ENCODE measurements at places on chromosomes 12 and 14. TPM values are rescaled to one million over a fixed set of nuclear protein-coding genes. Genes with fewer than 3 reads are reported as not detected.

IRAK4 gene
- 7.3 TPM for total RNA-seq

SOCS2 gene
- 13.6 TPM for total RNA-seq

LHX5 gene
- total RNA-seq = not detected

STAC3 gene
- total RNA-seq = 166 TPM

MMP14 gene
- 96.0 TPM for total RNA-seq

TCL1B gene
- 1.0 TPM for total RNA-seq

PLEKHH1 gene
- 1.6 TPM for total RNA-seq

MAP3K9 gene
- total RNA-seq = under 0.01 TPM

ASCL1 gene
- not detected for total RNA-seq

SYNDIG1L gene
- under 0.01 TPM for total RNA-seq

TPCN1 gene
- total RNA-seq = 11.0 TPM

SLC17A8 gene
- under 0.01 TPM for total RNA-seq

ARHGEF25 gene
- 23.0 TPM for total RNA-seq

KRT83 gene
- total RNA-seq = not detected

FGF6 gene
- 16.2 TPM for total RNA-seq

SLC7A7 gene
- total RNA-seq = 15.1 TPM

SPTLC2 gene
- total RNA-seq = 20.4 TPM

CLEC1B gene
- total RNA-seq = not detected

LRRC43 gene
- not detected for total RNA-seq

PAH gene
- not detected for total RNA-seq

RGS6 gene
- 5.2 TPM for total RNA-seq

ENDOU gene
- total RNA-seq = 1.0 TPM

E2F7 gene
- total RNA-seq = 1.0 TPM

HELB gene
- total RNA-seq = 2.6 TPM

LRRC10 gene
- total RNA-seq = 0.52 TPM

AGAP2 gene
- 2.1 TPM for total RNA-seq

ACOT6 gene
- not detected for total RNA-seq

HCAR3 gene
- not detected for total RNA-seq

AKAP5 gene
- total RNA-seq = 0.52 TPM

POTEM gene
- not detected for total RNA-seq

SLCO1C1 gene
- total RNA-seq = not detected

ASIC1 gene
- total RNA-seq = 2.6 TPM

BCAT1 gene
- total RNA-seq = 33.4 TPM

OTX2 gene
- total RNA-seq = not detected

TMEM116 gene
- 37.6 TPM for total RNA-seq

FOXA1 gene
- not detected for total RNA-seq

CD163 gene
- 23.0 TPM for total RNA-seq

KRT78 gene
- not detected for total RNA-seq

LMO3 gene
- 2.6 TPM for total RNA-seq

DCN gene
- 688 TPM for total RNA-seq

HPD gene
- not detected for total RNA-seq

GPR68 gene
- 0.52 TPM for total RNA-seq

SLC5A8 gene
- total RNA-seq = under 0.01 TPM

ACYP1 gene
- total RNA-seq = 8.4 TPM

C14orf180 gene
- total RNA-seq = 3.7 TPM

OR6C75 gene
- not detected for total RNA-seq

PRPH gene
- 2.6 TPM for total RNA-seq

GLS2 gene
- not detected for total RNA-seq

NTS gene
- 2.6 TPM for total RNA-seq
